IMR-90 (cell line): ENCODE measurements at places on chromosomes 3 and 15. TPM values are rescaled to one million over a fixed set of nuclear protein-coding genes. Genes with fewer than 3 reads are reported as not detected.

The CD96 gene
- 0.18 and 0.28 TPM in 2 replicates for total RNA-seq

GRCh38 chr3:120440762-120441161, 10.0 kb downstream of the FSTL1 start:
- H3K36me3 ChIP-seq, result peaks cover 40% of the 10 kb centered on the region
- no peaks in the 10 kb centered on the region for H3K27me3 ChIP-seq
- no peak overlapping the region for H3K4me3 ChIP-seq
- H3K27ac ChIP-seq, result no peak overlapping the region; the same call in 1 of the 2 replicates
- no peak for DNase-seq

DNA sequence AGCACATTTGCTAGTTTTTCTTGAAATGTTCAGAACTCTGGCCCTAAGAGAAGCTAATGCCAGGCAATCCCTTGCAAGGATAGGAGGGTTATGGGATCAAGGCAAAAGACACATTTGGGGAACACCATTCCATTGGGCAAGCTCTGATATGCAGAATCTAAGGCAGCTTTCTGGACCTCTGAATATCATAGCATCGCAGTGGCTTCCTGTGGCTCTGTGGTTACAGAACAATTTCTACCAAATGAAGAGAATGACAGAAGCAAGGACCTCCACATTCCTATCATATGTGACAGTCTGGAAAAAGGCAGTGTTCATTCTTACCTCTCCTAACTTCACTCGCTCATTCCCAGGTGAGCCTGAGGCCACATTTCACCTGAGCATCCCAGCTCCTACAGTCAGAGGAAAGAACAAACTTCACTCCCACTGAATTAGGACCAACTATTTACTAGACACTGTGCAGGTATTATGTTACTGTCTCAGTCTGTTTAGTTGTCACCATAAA, 836.1 kb upstream of the CFAP20DC start:
- H3K27ac ChIP-seq, result no peak overlapping the region
- H3K4me1 ChIP-seq, result no peaks in the 10 kb centered on the region
- H3K4me3 ChIP-seq, result no peak overlapping the region
- H3K36me3 ChIP-seq, result no peaks in the 10 kb centered on the region
- DNase-seq, result no peak

The MYL3 gene
- total RNA-seq, result not detected in 2 replicates

- H3K36me3 ChIP-seq, result peaks cover 3% of the 10 kb centered on the region; the same call in 1 of the 2 replicates
- H3K27ac ChIP-seq, result 0 out of 2 replicates have a peak overlapping the region, but pooled peaks have one; percentile 37
- no peak overlapping the region for H3K4me3 ChIP-seq
- DNase-seq, result peak; percentile 17
- H3K27me3 ChIP-seq, result no peaks in the 10 kb centered on the region
Observed at GRCh38 chr15:48794697-48795134, 16.2 kb downstream of the CEP152 start.

The CCDC54 gene
- total RNA-seq, result not detected in 2 replicates

- no peak for DNase-seq
- H3K4me1 ChIP-seq, result no peaks in the 10 kb centered on the region
- H3K27ac ChIP-seq, result no peak overlapping the region
- no peaks in the 10 kb centered on the region for H3K27me3 ChIP-seq
- H3K4me3 ChIP-seq, result no peak overlapping the region
Observed at GRCh38 chr15:29114221-29115092, 155.2 kb downstream of the NSMCE3 start.

The CPN2 gene
- not detected in 2 replicates for total RNA-seq

The EDC3 gene
- total RNA-seq, result 16.7 and 16.8 TPM in 2 replicates

- H3K27ac ChIP-seq, result no peak overlapping the region
- H3K27me3 ChIP-seq, result no peaks in the 10 kb centered on the region
- no peaks in the 10 kb centered on the region for H3K36me3 ChIP-seq
- H3K4me3 ChIP-seq, result no peak overlapping the region
Observed at GRCh38 chr15:31758126-31758525, 272.2 kb upstream of the CHRNA7 start.

- peaks cover 5% of the 10 kb centered on the region; the same call in 1 of the 2 replicates for H3K36me3 ChIP-seq
- no peak overlapping the region for H3K4me3 ChIP-seq
- H3K27ac ChIP-seq, result no peak overlapping the region
- no peaks in the 10 kb centered on the region for H3K27me3 ChIP-seq
Observed at GRCh38 chr3:94043285-94043684, 14.9 kb upstream of the STX19 start.

DNA sequence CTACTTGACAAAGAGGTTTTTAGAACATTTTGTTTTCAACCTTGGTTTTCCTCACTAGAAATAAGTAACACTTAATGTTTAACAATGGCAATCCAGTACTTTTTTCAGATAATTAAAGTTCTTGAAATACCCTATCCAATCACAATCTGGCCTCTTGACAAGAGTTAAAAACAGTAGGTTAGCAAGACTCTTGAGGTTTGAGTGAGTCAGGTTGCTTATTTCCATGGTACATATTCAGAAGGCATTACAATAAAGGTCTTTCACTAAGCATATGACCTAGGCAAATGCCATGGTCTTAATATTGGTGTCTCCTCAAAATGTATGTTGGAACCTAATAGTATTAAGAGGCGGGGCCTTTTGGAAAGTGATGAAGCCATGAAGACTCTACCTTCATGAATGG, 5.6 kb downstream of the SUCNR1 start:
- no peaks in the 10 kb centered on the region for H3K36me3 ChIP-seq
- H3K4me3 ChIP-seq, result no peak overlapping the region
- no peaks in the 10 kb centered on the region for H3K27me3 ChIP-seq
- peaks cover 2% of the 10 kb centered on the region; the same call in 1 of the 2 replicates for H3K4me1 ChIP-seq
- H3K27ac ChIP-seq, result no peak overlapping the region

DNA sequence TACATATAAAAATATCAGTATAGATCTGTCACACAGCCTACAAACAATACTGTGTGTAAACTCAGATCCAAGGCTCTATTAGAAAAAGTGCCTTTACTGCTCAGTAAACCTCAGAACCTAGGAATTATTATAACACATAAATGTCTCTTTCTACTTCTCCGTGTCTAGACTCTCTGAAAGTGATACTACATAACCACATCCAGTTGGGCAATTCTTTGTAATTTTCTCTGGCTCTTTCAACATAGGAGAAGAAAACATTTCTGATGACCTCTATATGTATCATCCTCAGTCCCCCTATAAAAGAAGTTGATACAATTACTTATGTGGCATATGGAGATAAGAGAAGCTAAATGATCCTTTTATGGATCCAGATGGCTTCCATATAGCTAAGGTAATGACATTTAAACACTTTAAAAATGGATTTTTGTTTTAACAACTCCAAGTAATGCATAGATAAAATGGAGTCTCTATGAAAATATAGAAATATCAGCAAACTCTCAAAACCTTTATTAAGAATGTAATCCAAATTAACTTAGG, 104.5 kb downstream of the LSAMP start:
- no peaks in the 10 kb centered on the region for H3K27me3 ChIP-seq
- no peaks in the 10 kb centered on the region for H3K4me1 ChIP-seq

DNA sequence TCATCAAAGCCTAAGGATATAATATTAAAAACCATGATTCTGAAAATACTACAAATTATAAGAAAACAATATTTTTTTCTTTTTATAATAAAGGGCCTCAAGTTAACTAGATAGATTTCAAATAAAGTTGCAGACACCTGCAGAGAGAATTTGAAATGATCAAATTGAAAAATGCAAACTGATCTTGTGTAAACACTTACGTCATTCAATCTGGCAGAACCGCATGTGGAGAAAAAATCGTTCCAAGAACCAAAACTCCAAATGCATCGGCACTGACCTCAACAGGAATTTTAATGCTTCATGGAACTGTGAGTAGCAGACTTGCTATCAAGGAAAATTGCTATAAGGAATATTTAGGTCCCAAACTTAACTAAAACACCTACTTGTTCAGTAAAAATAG, 17.2 kb downstream of the CPA3 start:
- H3K36me3 ChIP-seq, result no peaks in the 10 kb centered on the region
- no peak overlapping the region for H3K4me3 ChIP-seq
- peaks cover 1% of the 10 kb centered on the region; the same call in 1 of the 2 replicates for H3K4me1 ChIP-seq
- no peak overlapping the region for H3K27ac ChIP-seq
- peak; percentile 67 for DNase-seq

The CCR9 gene
- total RNA-seq, result not detected in 2 replicates

GRCh38 chr15:63156755-63157117, 541 bp downstream of the RPS27L start:
- H3K36me3 ChIP-seq, result peaks cover 16% of the 10 kb centered on the region
- peak; percentile 47 for DNase-seq
- H3K27me3 ChIP-seq, result no peaks in the 10 kb centered on the region
- H3K4me1 ChIP-seq, result peaks cover 4% of the 10 kb centered on the region

DNA sequence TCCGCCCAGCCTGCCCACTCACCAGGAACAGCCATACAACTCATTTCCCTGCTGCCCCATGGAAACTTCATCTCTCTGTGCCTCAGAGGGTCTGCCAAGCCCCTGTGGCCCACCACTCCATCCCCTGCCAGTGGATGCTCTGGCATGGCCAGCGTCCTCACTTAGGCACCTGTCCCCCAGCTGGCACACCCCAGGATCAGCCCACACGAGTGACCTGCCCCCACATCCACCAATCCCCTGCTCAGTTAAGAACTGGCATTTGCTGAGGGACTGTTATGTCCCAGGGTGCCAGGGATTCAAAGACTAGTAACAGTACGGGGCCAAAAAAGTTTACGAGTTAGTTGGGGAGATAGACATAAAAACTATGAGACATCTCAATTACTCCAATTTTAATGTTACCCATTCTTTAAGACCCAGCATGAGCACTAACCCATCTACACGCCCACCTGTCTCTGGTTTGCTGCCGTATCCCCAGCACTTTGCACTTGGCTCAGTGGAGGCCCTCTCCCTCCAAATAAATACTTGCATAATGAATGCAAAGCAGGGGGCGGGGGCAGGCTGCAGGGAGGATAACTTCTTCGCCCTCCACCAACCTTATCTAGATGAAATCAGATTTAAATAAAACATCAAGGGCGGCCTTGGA, 11.6 kb upstream of the BAHD1 start:
- no peaks in the 10 kb centered on the region; the same call in 1 of the 2 replicates for H3K36me3 ChIP-seq
- no peak overlapping the region for H3K27ac ChIP-seq
- no peak overlapping the region for H3K4me3 ChIP-seq
- H3K27me3 ChIP-seq, result peaks cover 51% of the 10 kb centered on the region

DNA sequence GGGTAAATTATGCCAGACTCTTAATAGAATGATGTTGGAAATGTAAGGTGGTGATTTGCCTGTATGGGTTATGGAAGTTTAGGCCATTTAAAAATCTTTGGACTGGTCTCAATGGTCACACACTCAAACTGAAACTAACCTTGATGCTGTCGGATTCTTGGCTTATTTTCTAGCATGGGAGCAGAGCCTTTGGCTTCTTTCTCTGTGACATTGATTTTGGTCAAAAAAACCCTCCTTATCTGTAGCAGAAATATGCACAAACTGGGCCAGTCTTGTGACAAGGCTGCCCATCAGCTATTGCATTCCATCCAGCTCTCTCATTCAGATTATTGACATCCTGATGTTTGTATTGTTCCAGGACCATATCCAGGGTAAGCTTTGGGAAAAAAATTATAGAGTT, 35.9 kb downstream of the ARPP21 start:
- H3K4me1 ChIP-seq, result no peaks in the 10 kb centered on the region
- H3K27ac ChIP-seq, result no peak overlapping the region
- H3K27me3 ChIP-seq, result no peaks in the 10 kb centered on the region
- H3K36me3 ChIP-seq, result no peaks in the 10 kb centered on the region

The LRRC34 gene
- 0.90 and 1.1 TPM in 2 replicates for total RNA-seq

- DNase-seq, result peak; percentile 5
- no peaks in the 10 kb centered on the region for H3K4me1 ChIP-seq
- peaks cover 7% of the 10 kb centered on the region; the same call in 1 of the 2 replicates for H3K36me3 ChIP-seq
- peak overlapping the region; percentile 61 for H3K27ac ChIP-seq
- H3K4me3 ChIP-seq, result peak overlapping the region; percentile 89
- H3K27me3 ChIP-seq, result no peaks in the 10 kb centered on the region
Observed at GRCh38 chr3:101725194-101725889, 928 bp downstream of the CEP97 start.

The MBNL1 gene
- 515 and 664 TPM in 2 replicates for total RNA-seq

- no peaks in the 10 kb centered on the region for H3K27me3 ChIP-seq
- H3K4me1 ChIP-seq, result 0 out of 2 replicates have a peak, but pooled peaks cover 3% of the 10 kb centered on the region
- DNase-seq, result no peak
- H3K27ac ChIP-seq, result no peak overlapping the region
- H3K4me3 ChIP-seq, result no peak overlapping the region
- peaks cover 9% of the 10 kb centered on the region for H3K36me3 ChIP-seq
Observed at GRCh38 chr15:76936671-76937070, 5.1 kb downstream of the RCN2 start.

DNA sequence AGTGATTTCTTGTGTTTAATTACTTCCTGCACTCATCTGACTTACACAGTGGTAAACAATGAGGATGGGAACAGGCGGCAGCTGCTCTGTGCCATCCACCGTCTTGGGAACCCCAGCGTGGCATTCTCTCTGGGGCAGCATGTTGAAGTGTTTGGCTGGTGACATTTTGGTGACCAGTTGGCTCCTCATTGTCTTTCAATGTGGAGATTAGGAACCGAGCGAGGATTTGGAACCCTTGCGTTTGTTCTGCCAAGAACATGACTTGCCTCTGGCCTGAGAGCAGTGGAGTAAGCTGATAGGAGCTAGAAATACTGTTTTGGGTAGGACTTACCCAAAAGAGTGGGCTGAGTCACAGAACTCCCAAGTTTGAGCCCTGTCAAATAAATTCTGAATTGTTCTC, 88.8 kb downstream of the IGF1R start:
- H3K27me3 ChIP-seq, result no peaks in the 10 kb centered on the region
- H3K4me3 ChIP-seq, result no peak overlapping the region
- DNase-seq, result no peak
- H3K4me1 ChIP-seq, result peaks cover 18% of the 10 kb centered on the region

DNA sequence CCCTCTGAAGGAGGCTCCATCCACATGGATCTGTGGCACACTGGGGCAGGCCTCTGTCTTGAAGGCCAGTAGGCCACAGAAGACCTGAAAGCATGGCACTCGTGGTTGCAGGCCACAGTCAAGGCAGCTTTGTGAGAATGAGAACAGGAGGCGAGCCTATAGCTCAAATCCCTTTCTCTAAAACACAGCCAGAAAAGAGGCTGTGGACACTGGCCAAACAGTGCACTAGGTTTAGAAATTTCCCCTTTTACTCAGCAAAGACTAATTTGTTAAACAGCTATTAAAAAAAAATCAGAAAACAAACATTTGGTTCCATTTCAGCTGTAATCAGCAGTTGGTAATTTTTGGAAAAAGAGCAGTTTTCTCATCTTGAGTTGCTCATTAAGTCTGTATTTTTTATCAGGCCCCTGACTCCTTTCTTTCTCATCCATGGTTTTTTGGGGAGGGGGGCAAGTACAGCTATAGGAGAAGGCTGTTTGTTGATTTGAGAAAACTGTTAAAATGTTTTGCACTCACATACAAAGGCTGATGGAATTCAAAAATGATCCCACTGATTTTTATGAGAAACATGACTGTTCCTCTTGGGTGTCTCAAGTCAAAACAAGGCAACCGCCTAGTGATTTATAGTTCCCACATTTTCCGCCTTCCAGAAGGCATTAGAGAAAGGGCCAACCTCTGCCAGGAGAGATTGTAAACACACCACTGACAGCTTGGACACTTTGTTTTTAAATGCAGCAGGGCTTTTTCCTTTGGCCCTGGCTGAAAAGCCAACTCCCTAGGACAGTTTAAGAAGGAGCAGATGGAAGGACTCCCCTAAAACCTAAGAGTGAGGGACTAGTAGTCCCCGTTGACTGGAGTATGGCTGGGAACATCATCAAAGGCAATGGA, 28.1 kb downstream of the PARP16 start:
- H3K27me3 ChIP-seq, result no peaks in the 10 kb centered on the region
- H3K4me1 ChIP-seq, result peaks cover 8% of the 10 kb centered on the region; the same call in 1 of the 2 replicates
- H3K36me3 ChIP-seq, result peaks cover 17% of the 10 kb centered on the region
- no peak overlapping the region for H3K4me3 ChIP-seq
- DNase-seq, result no peak
- no peak overlapping the region for H3K27ac ChIP-seq
